ENCODE measurements at places on chromosomes 3 and 15.
A peak's percentile ranks its signal among the peaks of the same experiment; 100 is the strongest.

DNA sequence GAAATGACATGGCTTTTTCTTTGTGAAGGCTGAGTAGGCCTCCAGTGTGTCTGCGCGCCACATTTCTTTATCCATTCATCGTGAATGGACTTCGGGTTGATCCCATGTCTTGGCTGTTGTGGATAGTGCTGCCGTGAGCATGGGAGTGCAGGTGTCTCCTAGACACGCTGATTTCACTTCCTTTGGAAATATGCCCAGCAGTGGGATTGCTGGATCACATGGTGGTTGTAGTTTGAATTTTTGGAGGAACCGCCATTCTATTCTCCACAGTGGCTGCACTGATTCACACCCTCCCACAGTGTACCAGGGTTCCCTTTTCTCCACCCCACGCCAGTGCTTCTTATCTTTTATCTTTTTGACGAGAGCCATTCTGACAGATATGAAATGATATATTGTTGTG, 171.7 kb downstream of the NSMCE3 start:
- DNase-seq, result no peak

- no peak for DNase-seq
These were observed 1.1 kb downstream of the PLSCR2 start for GRCh38 chr3:146468234-146468633.

DNA sequence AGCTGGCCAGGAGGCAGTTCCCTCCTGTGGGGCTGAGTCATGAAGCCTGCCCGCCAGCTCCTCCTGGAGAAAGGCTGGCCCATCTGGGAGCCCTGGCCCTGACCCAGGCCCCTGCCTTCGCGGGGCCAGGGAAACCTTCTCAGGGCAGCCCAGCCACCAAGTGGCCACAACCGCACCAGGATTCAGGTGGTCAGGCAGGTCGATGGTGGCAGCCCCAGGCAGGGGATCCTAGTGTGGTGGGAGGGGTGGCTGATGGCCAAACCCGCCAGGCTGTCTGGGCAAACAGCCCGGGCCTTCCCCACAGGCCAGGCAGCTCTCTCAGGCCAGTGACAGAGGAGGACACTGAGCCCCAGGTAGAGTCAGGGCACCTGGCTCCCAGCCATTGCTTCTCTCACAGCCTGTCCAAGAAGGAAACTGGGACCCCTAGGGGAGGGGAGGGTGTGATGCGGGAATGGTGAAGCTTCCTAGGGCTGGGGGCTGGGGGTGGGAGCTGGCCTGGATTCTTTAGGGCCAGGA, 1.2 kb downstream of the TWF2 start:
- peak; percentile 61 for DNase-seq

GRCh38 chr15:40363611-40364010, 5.6 kb downstream of the DISP2 start:
- no peak for DNase-seq

- DNase-seq, result no peak
These were observed 3.3 kb upstream of the XCR1 start for GRCh38 chr3:46030626-46031025.

DNA sequence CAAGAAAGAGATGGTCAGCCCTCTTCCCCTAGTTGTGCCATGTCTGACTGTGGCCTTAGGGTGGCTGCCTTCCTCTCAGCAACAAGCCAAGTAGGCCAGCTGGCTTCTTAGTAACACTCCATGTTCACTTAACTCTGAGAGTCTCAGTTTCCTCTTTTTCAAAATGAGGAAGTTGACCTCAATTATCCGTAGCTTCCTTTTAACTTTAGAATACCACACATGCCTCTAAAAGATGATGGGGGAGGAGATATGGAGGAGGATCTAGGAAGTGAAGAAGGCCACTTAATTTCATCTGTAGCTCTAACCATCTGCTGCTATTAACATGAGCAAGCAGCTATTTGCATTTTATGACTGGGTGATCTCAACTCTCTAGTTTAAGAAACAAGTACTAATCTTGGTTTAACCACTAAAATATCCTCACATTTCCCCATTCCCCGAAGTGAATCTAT, 32.9 kb downstream of the CD200R1L start:
- DNase-seq, result no peak

- no peak for DNase-seq
These were observed 55.5 kb downstream of the MYZAP start for GRCh38 chr15:57647071-57647790.

DNA sequence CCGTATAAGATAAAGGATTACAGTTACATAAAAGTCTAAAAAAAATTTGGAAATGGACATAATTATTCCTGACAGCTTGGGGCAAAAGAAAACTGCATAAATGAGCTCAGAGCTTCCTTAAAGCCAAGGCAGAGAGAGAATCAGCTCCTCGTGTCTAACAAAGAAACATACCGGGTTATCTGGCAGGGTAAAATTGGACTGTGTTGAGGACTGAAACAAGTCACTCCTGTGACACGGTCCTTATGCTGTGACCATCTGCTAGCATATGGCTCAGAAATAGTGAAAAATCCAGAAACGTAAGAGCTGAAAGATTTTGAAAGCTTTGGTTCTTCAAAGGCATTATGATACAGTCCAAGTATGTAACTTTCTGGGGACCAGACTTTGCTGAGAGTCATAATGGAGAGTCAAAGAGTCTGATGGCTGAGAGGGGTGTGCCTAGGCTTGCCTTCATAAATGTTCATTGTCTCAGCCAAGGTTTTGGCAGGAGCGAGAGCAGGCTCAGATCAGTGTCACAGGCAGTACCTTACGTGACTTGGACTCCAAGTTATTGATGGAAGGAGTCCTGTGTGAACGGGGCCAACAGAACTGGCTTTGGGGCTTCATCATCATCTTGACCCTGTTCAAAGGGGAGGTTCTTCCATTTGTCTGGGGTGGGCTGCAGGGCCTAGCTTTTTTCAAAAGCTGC, 12.5 kb downstream of the MAP6D1 start:
- no peak for DNase-seq

- no peak for DNase-seq
These were observed 26.6 kb upstream of the PAQR5 start for GRCh38 chr15:69272139-69272538.

- no peak for DNase-seq
These were observed 8.7 kb upstream of the CAMK1 start for GRCh38 chr3:9778143-9779074.

- DNase-seq, result no peak
These were observed 25.7 kb downstream of the GPR15 start for GRCh38 chr3:98557324-98558010.

- DNase-seq, result no peak
These were observed 235.3 kb upstream of the SETMAR start for GRCh38 chr3:4067893-4068292.

- no peak for DNase-seq
These were observed 188.4 kb upstream of the ST8SIA2 start for GRCh38 chr15:92205255-92205739.

GRCh38 chr3:72488738-72489035, 359.6 kb downstream of the SHQ1 start:
- DNase-seq, result no peak

DNA sequence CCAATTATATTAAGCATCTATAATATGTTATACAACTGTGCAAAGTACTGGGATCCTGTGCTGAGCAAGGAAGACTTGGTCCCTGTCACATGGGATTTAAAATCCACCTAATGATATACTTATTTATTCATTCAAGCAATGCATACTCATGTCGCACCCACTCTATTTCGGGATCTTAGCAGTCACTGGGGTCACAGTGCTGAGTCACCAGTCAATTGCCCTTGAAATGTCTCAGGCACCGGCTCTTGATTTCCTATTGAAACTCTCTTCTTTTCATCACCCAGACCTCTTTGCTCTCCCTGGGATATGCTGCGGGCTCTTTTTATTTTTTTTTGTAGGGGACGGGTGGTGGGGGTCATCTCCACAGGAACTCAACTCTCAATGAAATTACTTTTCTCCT, 194.5 kb upstream of the GAP43 start:
- DNase-seq, result no peak

DNA sequence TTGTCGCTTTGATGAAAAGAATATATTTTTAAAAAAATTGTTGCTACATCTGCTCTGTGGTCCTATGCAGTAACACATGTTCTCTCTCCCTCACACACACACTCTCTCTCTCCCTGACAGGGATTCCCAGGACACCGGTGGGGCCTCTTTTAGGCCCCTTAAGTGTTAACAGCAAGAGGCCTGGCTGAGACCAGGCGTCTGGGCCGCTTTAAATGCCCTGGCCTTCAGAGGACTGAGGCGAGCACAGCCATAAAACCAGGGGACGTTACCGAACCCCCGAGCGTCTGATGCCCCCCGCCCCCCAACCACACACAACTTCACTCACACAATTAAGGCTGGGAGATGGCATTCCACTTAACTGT, 1.7 kb downstream of the BNC1 start:
- DNase-seq, result no peak
